CD4-positive, alpha-beta T cell treated with Interleukin-21 for 1 hour (primary cell): ENCODE measurements at places on chromosomes 12 and 14.
A peak's percentile ranks its signal among the peaks of the same experiment; 100 is the strongest.

GRCh38 chr12:133130808-133131128 is 341 bp downstream of the ZNF10 start:
- no peak for DNase-seq

DNA sequence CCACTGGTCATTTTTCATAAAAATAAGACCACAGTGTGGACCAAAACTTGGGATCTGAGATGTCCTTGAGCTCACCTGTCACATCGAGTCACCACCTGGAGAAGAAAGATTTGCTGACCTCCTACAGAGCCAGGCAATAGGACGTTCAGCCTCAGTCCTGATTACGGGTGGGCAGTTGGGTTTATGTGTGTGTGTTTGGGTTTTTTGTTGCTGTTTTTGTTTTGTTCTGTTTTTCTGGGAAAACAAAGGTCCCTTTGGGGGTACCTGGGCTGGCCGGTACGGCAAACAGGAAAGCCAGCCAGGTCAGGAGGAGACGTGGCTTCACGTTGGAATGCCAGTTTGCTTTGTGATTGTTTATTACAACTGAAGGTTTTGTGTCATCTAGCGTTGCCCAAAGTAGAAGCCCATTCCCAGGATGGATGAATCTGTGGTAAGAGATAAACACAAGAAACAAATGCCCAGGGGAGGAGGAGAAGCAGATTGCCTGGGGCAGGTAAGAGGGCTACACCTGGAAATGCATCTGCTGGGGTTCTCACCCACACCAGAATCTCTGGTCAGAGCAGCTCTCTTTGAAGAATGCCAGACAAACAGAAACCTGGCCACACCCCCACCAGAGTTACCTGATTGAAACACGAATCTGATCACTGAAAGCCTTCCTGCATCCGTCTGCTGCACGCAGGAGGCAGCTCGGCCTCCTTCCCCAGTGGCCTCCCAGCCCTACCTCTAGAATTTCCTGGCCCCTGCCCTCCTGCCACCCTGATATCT is 100.1 kb upstream of the DIO3 start:
- no peak for DNase-seq

- DNase-seq, result no peak
These were observed 76.9 kb downstream of the SMOC1 start for GRCh38 chr14:69955855-69956845.

DNA sequence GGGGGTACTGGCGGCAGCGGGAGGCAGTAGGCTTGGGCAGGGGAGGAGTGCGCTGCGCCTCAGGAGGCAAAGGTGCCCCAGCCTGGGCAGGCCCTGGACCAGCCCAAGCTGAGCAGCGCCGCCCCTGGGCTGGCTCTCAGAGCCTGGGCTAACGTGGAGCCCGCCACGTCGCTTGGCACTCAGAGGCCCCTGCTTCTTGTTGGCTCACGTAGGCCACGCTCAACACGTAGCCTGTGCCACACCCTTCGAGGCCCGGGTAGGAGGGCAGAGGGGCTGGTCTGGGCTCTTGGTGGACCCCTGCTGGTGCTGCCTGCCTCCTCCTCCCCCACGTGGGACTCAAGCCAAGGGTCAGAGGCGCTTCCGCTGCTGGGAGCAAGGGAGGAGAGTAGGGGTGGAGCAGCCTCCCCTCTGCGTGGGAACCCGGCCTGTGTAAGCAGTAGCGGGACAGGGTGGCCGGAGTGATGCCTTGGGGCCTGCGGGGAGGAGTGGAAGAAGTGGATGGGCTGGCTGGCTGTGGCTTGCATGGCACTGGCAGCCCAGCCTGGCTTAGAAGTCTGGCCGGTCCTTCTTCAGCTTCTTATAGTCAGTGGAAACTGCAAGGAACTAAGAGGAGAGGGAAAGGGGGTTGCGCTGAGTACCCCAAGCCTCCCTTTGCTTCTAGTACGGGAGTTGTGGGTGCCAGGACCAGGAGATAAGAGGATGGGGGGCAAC is 5.7 kb downstream of the SHMT2 start:
- DNase-seq, result no peak

DNA sequence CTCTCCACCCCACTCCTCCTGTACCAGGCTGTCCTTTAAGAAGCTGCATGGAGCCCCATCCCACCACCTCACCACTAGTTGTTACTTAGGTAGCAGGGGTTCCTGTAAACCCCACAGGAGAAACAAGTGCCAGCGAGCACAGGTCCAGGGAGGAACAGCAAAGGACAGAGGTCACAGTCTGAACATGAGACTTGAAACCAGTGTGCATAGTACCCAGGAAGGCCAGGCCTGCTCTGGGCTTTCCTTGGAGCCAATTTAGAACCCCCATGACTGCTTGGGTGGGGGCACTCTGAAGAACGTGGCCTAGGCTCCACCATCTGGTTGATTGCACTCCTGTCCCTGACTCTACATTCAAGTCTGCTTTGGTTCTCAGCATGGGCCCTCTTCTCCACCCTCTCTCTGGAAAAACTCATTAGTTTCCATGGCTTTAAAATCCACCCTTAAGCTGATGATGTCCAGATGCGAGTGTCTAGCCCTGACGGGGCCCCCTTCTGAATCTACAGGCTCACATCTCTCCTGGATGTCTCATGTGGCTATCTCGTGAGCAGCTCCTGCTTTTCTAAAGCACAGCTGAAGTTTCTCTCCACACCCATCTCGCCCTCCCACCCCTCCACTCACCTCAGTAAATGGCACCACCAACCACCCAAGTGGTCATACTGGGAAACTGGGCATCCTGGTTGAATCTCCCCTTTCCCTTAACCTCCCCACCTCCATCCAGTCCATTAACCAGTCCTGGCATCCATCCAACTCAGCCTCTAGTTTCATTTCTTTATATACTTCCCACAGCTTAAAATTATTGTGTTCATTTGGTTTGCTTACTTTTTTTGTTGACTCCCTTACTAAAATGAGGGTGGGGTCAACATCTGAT is 8.4 kb downstream of the KRT3 start:
- no peak for DNase-seq

DNA sequence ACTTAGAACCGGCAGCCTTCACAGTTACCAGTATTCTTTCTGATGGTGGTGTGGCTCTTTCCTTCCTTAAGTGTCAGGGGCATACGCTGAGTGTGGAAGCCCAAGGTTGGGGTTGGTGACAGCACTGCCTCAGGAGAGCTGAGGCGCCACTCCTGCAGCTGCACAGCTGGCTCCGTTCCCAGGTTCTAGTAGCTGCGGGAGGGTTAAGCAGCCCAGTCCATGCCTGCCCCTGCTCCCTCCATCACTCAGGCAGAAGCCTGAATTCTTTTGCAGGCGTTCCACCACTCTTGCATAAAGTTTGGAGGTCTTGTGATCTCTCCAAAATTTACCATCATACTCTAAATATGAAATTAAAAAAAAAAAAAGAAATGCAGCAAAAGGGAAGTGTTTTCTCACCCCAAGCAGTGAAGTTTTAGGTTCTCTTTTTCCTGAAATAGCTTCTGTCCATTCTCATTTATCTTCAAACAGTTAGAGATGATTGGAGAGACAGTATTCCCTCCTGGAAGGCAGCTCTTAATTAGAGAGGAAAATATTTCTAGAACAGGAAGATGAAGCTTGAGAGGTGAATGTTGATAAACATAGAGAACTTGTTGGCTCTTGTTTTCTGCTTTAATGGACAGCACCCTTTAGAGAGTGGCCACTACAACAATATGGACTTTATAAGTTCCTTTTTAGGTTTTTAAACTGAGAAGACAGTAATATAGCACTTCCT is 136.1 kb downstream of the FGD4 start:
- no peak for DNase-seq

DNA sequence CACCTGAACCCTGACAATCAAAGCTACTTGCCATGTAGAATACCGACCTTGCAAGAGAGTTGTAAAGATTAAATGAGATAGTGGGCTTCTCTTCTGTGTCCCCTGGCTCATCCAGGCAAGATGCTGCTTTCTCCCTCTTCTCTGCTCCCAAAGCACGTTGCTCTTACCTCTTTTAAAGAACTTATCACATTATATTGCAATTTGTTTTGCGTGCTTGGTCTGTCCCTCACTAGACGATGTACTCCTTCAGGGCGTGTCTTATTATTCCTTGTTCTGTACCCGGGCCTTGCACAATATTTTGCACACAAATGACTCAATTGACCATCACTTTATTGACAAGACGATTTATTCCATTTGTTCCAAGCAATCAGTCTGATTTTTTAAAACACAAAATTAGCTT is 3.3 kb downstream of the DCN start:
- no peak for DNase-seq

DNA sequence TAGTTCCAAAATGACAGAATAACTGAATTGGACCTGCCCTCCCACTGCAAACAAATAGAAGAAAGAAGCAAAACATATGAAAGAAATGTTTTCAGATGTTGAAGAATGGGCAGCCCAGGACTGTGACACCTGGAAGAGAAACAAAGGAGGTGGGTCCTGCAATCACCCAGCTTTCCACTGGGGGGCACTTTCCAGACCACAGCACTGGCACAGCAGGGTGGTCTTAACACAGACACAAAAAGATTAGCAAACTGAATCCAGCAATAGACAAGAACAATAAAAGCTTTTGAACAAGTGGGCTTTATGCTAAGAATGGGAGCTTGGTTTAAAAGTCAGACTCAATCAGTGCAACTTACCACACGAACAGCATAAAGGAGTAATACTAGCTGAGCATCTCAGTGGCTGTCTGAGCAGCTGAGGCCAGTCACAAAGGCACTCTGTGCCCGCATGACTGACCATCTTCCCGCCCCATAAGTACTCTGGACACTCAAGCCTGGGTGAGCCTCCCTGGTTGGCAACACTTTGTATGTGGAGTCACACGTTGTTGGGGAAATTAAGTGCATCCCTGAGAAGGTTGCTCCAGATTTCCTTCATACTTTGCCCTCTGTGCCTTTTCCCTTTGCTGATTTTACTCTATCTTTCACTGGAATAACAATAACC is 27.7 kb downstream of the JKAMP start:
- DNase-seq, result peak; percentile 7

GRCh38 chr14:33350366-33350990 is 411.8 kb downstream of the NPAS3 start:
- no peak for DNase-seq

DNA sequence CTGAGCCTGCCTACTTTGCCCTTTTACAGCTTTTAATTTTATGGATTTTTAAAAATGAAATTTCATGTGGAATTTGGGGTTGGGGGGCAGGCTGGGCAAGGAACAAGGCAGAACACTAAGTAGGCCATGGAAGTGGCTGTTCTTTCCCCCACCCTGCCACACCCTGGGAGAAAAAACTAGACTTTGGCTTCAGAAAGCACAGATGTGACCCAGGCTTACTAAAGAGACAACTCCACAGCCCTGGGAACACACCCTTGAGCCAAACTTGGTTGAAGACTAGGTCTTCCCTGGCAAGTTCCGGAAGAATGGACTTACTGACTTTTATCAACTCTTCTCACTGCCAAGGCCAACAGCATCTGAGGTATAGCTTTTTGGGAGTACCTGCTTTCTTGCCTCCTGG is 40.3 kb downstream of the BAZ2A start:
- no peak for DNase-seq

DNA sequence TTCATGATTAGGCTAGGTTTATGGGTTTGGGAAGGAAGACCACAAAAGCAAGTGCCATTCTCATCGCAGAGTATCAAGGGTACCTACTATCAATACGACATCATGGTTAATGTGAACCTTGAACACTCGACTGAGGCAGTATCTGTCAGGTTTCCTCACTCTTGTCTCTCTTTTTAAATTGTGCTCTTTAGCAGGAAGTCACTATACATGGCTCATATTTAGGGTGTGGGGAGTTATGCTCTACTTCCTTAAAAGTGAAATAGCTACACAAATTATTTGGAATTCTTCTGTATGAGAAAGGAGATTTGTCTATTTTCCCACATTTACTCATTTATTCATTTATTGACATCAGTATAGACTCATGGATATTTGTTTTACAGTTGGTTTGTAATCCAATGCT is 5.9 kb upstream of the CLEC4E start:
- no peak for DNase-seq

GRCh38 chr12:71691504-71692129 is 5.7 kb downstream of the TMEM19 start:
- no peak for DNase-seq

- DNase-seq, result no peak
These were observed 29.9 kb upstream of the MUCL1 start for GRCh38 chr12:54824402-54824801.

GRCh38 chr12:74999474-74999873 is 210.2 kb downstream of the KCNC2 start:
- no peak for DNase-seq

DNA sequence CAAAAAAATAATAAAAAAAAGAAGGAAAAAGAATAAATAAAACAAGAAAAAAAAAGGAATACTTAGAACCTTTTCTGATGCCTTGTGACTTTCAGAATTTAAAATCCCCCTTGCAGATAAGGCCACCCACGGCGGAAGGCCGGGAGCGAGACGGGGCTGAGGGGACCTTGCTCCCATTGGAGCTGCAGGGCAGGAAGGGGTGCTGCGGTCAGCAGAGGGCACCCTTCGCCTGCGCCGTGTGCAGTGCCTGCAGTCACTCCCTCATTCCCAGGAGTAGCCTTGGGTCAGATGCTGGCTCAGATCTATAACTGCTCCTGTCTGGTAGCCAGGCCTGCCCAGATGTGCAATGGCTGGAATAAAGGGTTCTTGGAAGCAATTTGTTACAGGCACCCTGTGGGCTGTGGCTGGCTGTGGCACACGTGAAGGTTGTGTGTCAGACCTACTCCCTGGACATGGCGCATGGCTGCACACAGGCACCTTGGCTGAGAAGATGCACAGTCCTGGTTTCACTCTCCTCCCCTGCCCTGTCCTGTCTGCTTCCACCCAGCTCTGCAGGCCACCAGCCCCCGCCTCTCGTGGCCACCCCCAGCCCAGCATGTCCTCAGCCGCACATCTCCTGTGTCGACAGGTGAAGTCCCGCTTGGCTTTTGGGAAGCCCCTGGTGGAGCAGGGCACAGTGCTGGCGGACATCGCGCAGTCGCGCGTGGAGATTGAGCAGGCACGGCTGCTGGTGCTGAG is 13.4 kb upstream of the ALDH2 start:
- DNase-seq, result no peak

DNA sequence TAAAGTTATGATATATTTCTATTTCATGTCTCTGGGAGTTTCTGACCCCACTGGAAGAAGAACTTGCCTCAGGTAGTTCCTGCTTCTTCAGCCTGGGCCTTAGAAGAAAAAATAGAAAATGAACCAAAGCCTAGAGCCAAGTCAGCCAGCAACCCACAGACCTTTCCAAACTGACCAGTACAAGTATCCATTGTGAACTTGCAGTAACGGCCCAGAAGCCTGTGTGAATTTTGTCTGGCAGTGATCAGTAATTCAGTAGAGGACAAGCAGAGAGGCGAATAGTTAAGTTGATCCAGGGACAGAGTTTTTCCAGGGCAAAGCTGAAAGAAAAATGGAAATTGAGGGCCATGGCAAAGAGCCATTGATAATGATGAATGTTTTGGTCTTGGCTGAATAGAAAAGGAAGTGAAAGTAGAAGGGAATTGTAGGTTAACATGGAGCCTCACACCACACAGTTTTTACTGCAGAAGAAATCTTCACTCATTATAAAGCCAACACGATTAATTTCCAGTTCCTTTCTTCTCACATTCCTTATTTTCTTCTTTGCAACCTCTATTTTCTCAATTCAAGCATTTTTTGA is 311.8 kb downstream of the BTG1 start:
- DNase-seq, result no peak

DNA sequence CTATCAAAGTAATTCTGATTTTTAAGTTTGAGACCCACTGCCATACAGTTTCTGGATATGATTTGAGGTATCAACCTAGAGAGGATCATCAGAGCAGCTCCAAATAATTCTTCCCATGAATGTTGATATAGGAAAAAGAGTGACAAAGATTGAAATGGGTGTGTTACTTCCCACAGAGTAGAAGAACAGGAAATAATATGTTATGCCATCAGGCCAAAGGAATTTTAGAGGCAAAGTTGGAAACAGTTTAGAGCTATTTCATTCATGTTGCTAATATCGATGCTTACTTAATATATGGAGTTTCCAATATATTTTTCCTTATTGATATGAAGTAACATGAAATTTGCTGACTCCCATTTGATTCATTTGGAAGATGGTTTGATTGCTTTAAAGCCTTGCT is 8.9 kb upstream of the MSRB3 start:
- DNase-seq, result no peak
